PC-3 (cell line): ENCODE measurements at places on chromosomes 2 and 18.

DNA sequence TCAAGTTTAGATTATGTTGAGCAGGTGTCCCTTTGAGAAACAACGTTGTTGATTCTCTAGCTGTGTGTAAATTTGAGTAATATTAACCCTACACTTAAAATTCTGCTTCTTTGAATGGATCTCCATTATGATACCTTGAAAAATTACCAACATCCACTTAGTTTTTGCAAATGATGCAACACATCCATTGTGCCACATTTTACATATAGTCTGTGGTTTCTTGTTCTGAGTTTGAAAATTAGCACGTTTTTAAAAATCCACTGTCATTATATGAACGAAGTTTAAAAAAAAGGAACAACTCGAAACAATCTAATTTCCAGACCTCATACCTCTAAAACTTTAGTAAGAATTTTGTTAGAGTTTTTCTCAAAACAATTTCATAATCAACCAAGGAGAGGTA is 37.7 kb downstream of the PIK3C3 start:
- DNase-seq, result no peak

DNA sequence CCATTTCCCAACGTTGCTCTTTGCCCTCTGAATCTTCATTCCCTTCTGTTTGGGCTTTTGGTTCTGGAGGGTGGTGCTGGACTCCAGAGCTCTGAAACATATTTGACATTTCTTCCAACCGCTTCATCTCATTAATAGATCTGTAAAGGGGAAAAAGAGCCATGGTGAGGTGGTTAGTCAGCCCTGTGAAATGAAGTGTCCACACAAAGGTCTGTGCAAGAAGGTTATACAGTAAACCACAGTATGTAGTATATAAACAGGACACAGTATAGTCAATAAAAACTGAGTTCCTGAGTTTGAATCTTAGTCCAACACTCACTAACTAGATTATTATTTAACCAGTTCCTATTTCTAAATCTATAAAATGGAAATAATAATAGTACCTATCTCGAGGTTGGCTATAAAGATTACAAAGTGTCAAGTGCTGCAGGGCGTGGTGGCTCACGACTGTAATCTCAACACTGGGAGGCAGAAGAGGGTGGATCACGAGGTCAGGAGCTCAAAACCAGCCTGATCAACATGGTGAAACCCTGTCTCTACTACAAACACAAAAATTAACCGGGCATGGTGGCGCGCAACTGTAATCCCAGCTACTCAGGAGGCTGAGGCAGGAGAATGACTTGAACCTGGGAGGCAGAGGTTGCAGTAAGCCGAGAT is 13.1 kb downstream of the STARD7 start:
- peak; percentile 47 for DNase-seq

DNA sequence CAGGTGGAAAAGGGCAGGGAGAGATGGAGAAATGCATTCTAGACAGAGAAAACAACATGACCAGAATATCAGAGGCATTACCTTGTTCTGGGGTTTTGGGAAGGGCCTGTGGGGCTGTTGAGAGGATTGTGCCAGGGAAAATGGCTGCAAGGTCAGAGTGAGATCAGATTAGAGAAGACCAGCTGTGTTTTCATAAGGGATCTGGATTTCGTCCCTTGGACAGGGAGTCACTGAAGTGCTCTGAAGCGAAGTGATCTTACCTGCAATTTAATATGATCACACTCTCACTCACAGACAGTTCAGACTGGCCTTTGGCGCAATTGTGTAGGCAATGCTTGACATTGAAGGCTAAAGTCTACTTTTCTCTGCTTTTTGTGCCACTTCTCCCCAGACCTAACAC is 20.3 kb upstream of the REG3G start:
- no peak for DNase-seq

- no peak for DNase-seq
Measured at GRCh38 chr18:10090668-10091067, 176.9 kb downstream of the VAPA start.

GRCh38 chr2:39027421-39027820 is 93.4 kb downstream of the SOS1 start:
- DNase-seq, result no peak

- DNase-seq, result no peak
Measured at GRCh38 chr2:11368059-11368572, 23.7 kb upstream of the ROCK2 start.

GRCh38 chr2:163698857-163699256 is 37.0 kb downstream of the FIGN start:
- no peak for DNase-seq

DNA sequence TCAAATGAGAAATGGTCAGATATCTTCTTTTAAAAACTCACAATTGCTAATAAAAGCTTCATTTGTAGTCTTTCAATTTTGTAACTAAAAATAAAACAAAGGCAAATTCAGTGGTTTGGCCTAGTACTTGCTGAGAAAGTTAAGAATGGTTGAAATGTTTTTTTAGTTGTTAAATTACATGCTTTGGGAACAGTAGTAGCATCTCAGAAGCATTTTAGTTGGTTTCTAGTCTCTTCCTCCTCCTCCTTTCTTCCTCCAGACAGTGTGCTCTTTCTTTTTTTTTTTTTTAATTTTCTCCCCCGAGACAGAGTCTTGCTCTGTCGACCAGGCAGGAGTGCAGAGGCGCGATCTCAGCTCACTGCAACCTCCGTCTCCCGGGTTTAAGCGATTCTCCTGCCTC is 9.8 kb downstream of the TRAK2 start:
- DNase-seq, result no peak
